NCI-H2227 treated with DMSO at 0.1 percent for 48 hours (cell line): ENCODE measurements at places on chromosomes 6 and 20.

DNA sequence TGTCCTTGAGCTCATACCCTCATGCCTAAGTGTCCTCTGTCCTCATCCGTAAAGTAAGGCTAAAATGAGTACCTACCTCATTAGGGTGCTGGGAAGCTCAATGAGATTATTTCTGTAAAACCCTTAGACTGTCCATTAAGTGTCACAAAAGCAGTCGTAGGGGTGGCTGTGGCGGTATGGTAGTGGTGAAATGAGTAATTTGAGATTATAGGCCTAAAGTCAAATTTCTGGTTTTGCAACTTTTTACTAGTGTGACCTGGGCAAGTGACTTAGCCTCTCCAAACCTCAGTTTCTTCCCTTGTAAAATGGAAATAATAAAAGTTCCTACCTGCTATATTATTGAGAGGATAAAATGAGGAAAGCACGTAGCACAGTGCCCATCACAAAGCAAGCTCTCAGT lies 148.2 kb upstream of the AKAP12 start:
- DNase-seq: no peak

DNA sequence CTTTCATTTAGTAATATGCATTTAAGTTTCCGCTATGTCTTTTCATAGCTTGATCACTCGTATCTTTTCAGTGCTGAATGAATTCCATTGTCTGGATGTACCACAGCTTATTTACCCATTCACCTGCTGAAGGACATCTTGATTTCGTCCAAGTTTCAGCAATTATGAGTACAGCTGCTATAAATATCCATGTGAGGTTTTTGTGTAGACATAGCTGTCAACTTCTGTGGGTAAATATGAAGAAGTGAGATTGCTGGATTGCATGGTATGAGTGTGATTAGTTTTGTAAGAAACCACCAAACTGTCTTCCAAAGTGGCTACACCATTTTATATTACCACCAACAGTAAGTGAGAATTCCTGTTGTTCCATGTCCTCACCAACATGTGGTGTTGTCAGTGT lies 79.2 kb upstream of the STMND1 start:
- no peak for DNase-seq

GRCh38 chr6:16583144-16583762 lies 178.0 kb downstream of the ATXN1 start:
- no peak for DNase-seq

DNA sequence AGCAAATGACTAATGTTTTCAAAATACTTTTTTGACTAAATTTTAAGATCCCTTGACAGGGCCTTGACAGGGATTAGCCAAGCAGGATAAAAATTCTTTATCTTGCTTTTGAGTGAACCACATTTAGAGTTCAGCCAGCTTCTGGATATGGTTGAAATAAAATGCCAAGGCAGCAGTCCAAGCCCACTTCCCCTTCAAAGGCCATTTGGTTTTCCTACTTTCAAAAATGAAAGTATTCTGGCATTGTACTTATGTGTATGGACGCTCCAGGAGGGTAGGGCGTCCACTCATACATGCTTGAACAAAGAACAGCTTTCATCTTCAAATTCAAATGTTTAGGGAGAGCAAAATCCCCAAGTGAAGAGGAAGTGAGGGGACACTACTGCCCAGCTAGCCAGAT lies 82.3 kb upstream of the BCLAF1 start:
- no peak for DNase-seq

DNA sequence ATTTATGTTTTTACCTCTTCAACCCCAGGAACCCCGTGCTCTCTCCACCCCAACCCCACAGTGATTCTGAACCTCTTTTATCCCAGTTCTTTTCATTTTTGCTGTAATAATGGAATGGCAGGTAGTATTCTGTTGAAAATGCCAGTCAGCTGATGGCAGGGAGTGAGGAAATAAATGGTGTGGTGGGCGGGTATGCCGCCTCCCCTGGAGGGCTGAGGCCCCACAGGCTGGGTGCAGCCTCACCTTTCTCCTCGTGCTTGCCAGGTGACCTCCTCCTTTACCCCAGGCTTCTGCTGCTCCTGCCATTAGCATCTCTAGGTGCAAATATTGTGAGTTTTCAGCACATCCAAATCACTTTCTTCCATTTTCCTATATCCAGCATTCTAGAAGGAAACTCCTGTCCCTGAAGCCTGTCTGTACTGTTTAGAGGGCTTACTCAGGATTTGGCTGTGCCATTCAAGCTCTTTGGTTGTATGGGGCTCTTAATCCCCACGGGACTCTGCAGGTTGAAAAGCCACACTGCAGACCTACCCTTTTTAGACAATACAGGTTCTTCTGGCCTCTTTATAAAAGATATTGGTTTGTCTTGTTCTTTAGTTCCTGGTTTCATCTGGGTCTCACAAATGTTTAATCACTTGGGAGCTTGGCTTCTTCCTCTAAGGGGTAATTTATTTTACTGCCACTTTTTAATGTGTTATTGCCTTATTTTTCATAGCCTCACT lies 201.8 kb downstream of the JARID2 start:
- DNase-seq: no peak
